SK-N-MC (cell line): ENCODE measurements at places on chromosomes 3 and 15.

GRCh38 chr3:172054115-172054764 lies 14.9 kb downstream of the FNDC3B start:
- no peak for DNase-seq

DNA sequence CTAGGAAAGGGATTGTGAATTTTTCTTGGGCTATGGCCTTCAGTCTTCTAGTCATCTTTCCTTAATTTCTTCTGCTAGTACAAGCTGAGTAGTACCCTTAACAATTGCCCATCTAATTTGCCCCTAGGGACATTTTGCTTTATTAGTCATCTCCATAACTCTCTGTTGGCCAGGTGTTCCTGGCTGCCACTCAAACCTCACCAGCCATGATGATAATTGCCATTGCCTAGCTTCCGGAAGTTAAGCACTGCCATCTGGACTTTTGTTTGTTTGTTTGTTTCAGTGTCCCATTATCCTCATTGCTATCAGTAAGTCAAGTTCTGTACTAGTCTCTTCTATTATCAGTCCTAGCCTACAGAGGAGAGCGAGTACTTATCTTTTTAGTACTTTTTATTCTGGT lies 36.6 kb upstream of the UBL7 start:
- no peak for DNase-seq

- no peak for DNase-seq
Observed at GRCh38 chr3:151404316-151404715, 19.8 kb upstream of the P2RY12 start.

GRCh38 chr3:150761831-150762661 lies 923 bp downstream of the SIAH2 start:
- no peak for DNase-seq

DNA sequence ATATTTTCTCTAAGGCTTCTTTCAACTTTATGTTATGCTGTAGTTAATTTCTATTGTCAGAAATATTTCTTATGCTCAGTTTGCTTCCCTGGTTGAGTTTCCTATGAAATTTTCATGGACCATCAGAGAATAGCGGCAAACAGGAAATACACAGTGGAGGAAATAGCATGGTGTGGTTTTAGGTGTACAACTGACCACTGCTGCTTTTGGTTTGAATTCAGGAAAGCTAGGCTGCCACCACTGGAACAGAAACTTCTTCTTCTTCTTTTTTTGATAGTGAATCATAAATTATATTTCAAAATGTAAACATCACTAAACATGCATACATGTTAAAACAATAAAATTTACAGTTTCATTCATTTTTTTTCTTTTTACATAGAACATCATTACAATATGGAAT lies 316.6 kb upstream of the TGFBR2 start:
- no peak for DNase-seq

DNA sequence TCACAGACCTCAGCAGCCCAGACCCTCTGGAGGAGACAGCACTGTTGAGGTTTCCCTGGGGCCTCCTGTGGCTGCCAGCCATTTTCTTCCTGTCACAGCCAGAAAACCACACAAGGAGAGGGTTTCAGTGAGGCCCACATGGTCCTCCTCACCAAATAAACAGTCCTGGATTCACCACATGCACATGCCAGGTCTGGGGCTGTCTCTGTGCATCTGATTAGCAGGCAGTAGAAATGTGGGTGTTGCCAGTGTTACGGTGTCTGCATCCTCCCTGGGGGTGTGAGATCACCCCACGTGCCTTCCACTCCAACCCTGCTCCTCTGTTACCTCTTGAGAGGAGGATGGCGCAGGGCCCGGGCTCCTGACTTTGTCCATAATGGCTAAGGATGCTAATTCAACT lies 140.4 kb downstream of the CHDH start:
- DNase-seq, result no peak

DNA sequence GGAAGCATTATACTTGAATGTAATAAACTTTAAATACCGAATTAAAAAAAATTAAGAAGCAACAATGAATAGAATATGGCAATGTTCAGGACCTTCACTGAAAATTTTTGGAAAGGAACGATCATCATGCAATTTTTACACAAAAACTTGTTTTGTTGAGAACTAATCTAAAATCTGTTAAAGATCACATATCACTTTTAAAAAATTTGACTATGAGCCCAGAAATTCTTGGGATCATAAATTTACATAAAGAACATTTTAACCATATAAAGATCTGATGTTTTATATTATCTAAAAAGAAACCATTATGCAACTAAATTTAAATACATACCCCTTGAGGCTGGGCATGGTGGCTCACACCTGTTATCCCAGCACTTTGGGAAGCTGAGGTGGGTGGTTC lies 76.2 kb upstream of the MELTF start:
- no peak for DNase-seq

- DNase-seq, result no peak
Observed at GRCh38 chr3:48301800-48302166, 31.7 kb downstream of the SPINK8 start.

- DNase-seq, result no peak
Observed at GRCh38 chr15:88440021-88440420, 27.2 kb downstream of the MRPL46 start.

- DNase-seq, result no peak
Observed at GRCh38 chr3:52056521-52056967, at the start of gene DUSP7. DUSP7 (minus strand) TSS chr3:52056571; CDS start chr3:52056366, 205 bp downstream.

GRCh38 chr3:192879346-192880031 lies 38.2 kb downstream of the MB21D2 start:
- DNase-seq, result peak; percentile 72

DNA sequence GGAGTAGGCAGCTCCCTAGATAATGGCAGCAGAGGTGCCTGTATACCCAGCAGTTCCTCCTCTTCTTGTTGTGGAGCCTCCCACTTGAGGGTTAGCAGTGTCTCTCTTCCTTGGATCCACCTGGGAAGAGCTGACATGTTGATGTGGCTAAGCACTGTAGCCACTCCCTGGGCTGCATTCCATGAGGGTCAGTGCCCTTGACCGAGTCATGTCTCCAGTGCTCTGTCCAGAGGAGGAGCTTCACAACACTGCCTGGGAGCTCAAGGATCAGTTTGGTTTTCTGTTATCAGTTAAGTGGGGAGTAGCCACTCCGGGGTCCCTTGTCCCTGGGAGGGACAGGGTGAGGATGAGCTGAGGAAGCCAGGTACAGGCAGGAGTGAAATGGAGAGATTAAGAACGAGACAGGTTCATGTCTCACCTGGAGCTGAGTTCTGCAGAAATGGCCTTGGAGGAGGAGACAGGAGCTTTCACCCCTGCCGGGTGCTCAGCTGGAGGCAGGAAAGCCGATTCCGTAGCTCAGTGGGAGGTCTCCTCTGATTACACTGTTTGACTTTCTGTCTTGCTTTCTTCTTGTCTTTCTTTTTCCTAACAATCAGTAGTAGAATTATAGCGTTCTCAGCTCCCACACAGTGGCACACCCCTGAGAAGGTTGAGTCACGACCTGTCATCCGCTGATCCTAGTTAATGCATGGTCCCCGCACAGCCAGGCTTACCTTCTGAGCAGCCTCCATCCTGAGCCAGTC lies 57.9 kb upstream of the SEC22A start:
- peak; percentile 87 for DNase-seq

GRCh38 chr3:11539218-11539617 lies 104.5 kb downstream of the VGLL4 start:
- DNase-seq, result no peak

- no peak for DNase-seq
Observed at GRCh38 chr15:29900237-29901189, 78.2 kb upstream of the TJP1 start.
